Cerebellum (tissue), 4 donors: ENCODE measurements at places on chromosomes 1 and 21. TPM values are rescaled to one million over a fixed set of nuclear protein-coding genes. Genes with fewer than 3 reads are reported as not detected.

Gene SRGAP2C
- total RNA-seq = 32.2 TPM

Gene CD1D
- total RNA-seq = 0.09 TPM

Gene BSND
- 0.09 TPM for total RNA-seq

Gene ERICH3
- 8.7 TPM for total RNA-seq

Gene DIRAS3
- 2.4 TPM for total RNA-seq

Gene SIKE1
- total RNA-seq = 88.4 TPM

Gene DCDC2B
- total RNA-seq = not detected

Gene LIN28A
- not detected for total RNA-seq

Gene NTMT2
- total RNA-seq = not detected

Gene CCDC28B
- 13.4 TPM for total RNA-seq

Gene UQCRHL
- 2.6 TPM for total RNA-seq

Gene NUP210L
- not detected for total RNA-seq

Gene HHAT
- 7.6 TPM for total RNA-seq

Gene HSD3B2
- not detected for total RNA-seq

Gene ANXA9
- 0.18 TPM for total RNA-seq
